IPS DF 6.9 (cell line): ENCODE measurements at places on chromosomes 6 and 20.

DNA sequence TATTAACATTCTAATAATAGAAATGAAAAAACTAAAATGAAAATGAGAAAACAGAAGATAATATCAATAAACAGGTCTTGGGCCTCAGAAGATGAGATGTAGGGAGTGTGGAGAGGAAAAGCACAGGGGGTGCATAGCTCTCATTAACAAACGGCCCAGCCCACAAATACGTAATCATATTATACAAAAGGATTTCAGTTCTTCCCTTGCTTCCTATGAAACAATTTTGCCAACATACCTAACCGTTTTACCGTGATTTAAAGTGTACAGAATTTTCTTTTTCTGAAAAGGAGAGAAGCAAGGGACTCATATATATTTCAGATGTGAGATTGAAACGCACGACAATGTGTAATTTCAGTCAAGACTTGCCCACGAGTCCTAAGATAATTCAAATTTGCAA, 136.0 kb downstream of the HFE start:
- DNase-seq: no peak

GRCh38 chr20:57879779-57880570, 170.2 kb upstream of the PMEPA1 start:
- no peak for DNase-seq

DNA sequence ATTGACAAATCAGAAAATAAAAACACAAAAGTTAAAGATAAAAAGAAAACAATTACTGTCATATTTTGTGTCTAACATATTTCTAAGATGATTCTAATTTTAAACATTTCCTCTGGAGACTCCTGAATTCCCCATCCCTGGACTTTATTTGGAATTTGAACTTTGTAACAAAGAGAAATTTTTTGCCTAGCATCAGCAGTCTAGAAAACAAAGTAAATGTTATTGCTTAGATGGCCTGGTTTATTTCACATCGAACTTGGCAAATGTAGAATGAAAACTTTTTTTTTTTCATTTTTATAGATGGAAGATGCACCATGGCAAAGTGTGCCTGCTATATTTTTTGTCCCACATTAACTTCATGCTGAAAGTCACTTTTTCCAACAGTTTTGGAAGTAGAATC, 159.1 kb downstream of the TBX18 start:
- no peak for DNase-seq

- no peak for DNase-seq
These were observed 309.8 kb downstream of the HIVEP2 start for GRCh38 chr6:142635130-142635529.

DNA sequence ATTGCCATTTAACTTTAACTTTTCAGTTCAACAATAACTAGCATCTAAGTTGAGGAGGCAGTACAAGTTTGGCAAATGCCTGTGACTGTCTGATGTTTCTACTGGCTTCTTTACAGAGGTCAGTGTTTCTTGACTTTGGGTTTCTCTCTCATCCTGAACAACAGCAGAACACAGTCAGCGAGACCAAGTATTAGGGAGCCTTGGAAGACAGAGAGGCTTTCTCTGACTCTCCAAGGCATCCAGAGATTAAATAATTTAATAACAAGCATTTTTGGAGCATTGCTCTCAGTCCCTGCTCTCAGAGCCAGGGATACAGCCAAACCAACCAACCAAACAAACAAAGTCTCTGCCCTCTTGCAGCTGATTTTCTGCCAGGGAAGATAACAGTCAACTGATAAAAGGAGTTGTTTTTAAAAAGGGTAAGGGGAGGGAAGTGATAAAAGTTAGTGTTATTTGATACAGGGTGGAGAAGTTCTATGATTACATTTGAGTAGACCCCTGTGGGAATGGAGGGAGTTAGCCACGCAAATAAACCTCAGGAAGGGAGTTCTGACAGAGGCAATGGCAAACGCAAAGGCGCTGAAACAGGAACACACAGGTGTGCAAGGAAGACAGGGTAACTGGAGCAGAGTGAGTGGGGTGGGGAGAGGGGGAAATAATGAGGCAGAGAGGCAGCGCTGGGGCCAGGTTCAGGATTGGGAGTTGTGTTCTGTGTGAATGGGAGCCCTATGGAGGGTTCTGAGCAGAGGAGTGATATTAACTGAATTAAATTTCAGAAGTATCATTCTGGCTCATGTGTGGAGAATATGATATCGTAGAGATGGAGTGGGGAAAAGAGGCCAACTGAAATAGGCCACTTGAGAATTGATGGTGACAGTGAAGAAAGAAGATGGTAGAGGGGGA, 55.2 kb downstream of the SEL1L2 start:
- DNase-seq: no peak

DNA sequence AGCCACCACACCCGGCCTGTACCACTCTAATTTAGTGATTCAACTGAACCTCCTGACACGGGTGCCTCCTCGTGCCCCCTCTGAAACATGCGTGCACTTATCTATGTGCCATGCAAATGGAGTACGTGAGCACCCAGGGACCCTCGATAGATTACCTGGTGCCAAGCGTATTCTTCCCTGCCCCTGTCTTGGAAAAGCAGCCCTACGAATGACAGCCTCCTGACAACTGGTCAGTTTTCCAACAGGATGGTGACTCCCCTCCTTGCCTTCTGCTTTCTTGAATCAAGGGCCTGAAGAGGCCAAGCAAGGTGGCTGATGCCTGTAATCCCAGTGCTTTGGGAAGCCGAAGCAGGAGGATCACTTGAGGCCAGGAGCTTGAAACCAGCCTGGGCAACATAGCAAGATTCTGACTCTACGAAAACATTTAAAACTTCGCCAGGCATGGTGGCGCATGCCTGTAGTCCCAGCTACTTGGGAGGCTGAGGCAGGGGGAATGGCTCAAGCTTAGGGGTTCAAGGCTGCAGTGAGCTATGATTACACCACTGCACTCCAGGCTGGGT, 25.4 kb upstream of the SYNJ2 start:
- no peak for DNase-seq

GRCh38 chr6:145349950-145350510, 385.3 kb downstream of the EPM2A start:
- no peak for DNase-seq
